ENCODE measurements at places on chromosomes 5 and 9.

- DNase-seq: no peak
Observed at GRCh38 chr5:38670066-38670465, 113.6 kb upstream of the LIFR start.

DNA sequence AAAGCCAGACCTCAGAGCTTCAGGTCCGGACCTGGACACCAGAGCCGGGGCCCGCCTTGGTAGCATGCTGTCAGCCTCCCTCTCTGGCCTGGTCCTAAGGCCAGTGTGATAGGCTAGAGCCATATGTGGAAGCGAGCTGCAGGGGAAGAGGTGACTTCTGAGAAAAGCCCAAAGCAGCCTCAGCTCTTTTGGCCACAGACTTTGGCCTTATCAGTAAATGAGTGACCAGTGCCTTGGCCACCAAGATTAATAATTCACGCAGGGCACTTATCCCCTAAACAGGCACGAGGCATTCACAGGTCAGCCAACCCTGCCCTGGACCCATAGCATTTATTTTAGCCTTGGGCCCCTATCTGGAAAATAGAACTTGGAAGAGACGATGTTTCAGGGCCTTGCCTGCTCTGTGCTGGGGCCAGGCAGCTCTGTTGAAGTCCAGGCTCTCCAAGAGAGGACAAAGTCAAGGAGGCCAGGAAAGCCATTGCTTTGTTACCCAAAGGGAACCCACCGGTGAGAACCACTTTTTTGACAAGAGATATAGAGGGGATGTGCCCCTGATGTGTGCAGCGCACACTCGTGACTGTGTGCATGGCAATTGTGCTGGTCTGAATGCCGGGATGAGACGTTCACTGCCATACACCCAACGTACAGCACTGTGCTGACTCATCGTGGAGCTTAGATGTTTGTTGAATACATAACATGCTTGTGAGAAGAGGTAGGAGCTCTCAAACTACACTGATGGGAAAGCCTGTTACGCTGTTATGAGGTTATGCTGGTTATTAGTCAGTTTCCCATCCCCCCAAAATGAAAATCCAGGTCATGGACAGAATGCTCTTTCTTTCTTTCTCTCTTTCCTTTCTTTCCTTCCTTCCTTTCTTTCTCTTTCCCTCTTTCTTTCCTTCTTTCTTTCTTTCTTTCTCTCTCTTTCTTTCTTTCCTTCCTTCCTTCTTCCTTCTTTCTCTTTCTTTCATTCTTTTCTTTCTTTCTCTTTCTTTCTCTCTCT is 5.0 kb upstream of the SLC34A1 start:
- no peak for DNase-seq

DNA sequence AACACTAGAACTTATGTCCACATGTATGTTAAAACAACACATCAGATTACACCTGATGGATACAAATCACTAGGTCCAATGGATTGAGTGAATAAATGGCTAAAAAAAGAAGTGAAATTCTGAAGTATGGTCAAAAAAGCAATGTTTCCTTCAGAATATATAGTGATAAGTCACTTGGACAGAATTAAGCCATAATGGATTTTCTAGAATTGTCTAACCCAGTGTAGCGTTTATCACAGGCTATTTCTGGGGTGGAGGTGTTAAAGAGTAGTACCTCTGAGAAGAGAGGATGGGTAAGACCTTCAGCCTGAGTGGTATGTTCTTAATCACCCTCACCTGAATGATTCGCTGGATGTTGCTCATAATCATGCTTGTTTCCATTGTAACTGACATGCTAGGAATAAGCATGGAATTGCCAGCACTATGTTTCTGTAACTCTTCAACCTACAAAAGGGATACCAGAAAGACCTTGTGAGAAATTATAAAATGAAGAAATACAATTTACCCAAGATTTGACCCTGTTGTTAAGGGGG is 33.2 kb downstream of the SLC31A2 start:
- no peak for DNase-seq

GRCh38 chr5:58871648-58872242 is 288.9 kb downstream of the RAB3C start:
- no peak for DNase-seq

DNA sequence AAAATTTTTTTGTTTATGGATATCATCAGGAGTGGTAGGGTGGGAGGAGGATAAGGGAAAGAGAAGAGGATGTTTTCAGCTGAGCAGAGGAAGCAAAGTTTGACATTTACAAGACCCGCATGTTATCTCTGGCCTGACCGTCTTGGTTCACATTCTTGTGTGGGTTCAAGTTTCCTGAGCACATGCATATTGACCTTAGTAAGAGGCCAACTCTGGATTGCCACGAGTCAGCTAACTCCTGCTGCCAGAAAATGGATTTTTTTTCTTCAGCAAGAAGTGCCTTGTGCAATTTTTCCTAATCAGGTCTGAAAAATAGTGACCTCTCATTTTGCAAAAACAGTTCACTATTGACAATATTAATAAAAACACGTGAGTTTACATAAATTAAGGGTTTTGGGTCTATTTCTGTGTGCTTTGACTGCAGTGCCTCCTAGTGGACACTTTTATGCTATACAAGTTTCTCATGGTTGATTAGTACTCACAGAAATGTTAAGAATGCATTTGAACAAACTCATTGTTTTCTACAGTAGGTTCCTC is 27.1 kb upstream of the BASP1 start:
- peak; percentile 40 for DNase-seq

DNA sequence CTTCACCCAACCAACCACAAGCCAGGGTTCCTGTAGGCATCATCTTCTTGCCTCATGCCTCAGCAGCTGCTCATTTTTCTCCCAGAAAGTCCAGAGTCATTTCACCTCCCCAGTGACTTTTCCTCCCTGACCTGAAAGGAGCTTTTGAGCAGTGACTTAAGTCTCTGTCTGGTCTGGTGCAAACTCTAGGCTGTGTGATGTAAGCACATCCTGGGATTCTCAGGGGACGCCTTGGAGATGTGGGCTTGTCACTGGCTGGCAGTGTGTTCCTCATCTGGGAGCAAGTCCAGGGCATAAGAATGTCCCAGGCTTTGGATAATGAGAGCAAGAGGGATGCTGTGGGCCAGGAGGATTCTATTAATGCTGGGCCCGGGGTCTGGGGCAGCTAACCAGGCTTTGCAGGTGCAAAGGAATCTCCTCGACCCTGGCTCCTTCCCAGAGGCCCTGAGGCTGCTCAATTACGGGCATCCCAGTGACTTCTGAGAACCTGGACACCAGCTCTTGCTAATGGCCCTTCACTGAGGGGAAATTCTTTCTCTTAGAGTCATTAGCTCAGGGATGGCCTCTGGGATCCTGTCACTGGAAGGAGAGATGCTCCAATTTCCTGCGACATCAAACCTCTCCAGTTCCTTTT is 211.0 kb upstream of the PANK3 start:
- no peak for DNase-seq

GRCh38 chr5:125348936-125349831 is 602.7 kb upstream of the ZNF608 start:
- DNase-seq: no peak

- DNase-seq: no peak
Observed at GRCh38 chr5:126846344-126846743, 69.4 kb downstream of the LMNB1 start.

DNA sequence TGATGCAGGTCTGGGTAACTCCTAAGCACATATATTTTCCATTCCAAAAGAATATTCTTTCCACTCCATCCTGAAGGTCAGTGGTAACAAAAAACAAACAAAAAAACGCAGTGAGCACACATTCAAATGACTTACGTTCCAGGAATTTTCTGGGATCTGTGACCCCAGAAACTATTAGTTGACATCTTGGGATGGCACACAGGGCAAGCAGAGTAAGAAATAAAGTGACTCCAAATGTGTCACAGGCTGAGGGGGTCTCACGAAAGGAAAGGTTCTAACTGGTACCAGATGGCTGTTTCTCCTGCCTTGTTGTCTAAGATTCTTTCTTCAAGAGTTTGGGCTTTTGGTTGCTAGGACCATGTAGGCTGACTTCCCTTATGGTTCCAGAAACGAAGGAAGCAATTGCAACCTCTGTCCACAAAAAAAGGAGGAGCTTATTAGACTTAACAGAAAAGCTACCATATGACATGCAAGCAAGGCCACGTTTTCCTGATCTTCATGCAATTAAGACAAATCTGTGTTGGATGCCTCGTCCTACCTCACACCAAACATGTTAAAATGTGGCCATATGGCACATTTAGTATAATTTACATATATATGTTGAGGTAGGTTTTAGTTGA is 32.7 kb downstream of the PTGS1 start:
- DNase-seq: no peak

- no peak for DNase-seq
Observed at GRCh38 chr5:19745247-19745646, 242.8 kb downstream of the CDH18 start.

DNA sequence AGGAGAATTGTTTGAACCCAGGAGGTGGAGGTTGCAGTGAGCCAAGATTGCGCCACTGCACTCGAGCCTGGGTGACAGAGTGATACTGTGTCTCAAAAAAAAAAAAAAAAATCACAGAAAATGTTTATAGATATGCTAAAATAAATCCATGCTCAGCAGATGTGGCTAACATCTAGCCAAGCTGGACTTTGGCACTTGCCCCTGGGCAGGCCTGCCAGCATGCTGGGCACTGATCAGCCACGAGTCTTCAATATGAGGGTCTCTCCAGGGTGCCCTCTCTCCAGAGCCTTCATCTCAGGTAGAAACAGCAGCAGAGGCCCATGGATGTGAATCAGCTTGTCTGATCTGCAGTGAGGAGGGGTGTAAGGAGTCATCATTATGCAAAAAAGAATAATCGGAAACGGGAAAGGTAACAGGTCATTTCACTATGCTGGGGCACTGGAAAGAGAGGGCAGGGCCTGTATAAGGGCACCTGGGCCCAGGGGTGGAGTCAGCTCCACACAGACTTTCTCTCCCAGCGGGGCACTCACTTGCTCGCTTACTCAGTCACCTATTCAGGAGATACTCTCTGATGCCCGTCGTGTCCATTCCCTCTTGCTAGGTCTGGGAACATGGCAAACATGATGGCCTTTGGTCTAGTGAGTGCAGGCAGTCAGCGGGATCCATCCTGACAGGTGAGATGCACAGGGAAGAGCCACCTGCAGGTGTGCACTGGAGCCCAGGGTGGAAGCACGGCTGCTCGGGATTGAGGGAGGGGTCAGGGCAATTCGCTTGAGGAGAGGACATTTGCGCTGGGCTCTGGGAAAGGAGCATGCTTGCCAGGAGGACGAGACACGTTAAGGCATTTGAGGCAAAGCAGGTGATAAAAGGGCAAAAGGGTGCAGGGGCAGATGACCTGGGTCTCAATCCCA is 17.1 kb downstream of the RNF44 start:
- no peak for DNase-seq

DNA sequence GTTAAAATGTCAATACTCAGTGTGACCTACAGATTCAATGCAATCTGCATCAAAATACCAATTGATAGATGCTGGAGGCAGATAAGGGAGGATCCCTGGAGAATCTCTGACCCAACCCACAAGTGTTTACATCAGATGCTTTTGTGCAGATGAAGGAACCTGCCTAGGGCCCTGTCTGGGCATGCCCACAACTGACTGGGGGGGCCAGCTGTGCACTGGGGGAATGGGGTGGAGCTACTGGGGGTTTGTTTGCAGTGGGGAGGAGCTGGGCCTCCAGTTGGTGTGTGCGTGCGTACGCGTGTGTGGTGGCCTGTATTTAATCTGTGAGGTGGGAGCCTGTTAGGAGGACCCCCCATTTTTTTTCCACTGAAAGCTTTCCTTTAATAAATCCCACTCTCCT is 244.9 kb downstream of the TRIM36 start:
- DNase-seq: no peak

DNA sequence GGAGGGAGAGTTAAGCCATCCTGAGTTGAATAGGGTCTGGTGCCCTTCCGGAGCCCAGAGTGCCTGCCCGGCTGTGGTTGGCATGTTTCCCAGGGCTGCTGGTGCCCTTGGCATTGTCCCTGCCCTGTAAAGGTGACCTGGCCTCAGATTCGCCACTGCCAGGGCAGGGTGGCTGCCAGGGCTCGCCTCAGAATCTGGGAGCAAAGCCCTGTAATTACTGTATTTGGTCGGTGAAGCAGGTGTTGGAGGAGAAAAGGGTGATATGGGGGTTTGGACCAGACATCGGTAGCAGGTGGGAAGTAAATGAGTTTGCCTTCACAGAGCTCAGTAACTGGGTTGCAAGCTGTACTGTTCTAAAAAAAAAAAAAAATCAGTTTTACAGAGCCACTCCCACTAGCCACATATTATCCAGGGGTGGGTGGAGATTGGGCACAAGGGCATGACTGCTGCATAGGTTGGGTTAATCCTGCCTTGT is 47.6 kb downstream of the RGS3 start:
- DNase-seq: no peak

- no peak for DNase-seq
Observed at GRCh38 chr5:32753765-32754164, 42.6 kb downstream of the NPR3 start.

DNA sequence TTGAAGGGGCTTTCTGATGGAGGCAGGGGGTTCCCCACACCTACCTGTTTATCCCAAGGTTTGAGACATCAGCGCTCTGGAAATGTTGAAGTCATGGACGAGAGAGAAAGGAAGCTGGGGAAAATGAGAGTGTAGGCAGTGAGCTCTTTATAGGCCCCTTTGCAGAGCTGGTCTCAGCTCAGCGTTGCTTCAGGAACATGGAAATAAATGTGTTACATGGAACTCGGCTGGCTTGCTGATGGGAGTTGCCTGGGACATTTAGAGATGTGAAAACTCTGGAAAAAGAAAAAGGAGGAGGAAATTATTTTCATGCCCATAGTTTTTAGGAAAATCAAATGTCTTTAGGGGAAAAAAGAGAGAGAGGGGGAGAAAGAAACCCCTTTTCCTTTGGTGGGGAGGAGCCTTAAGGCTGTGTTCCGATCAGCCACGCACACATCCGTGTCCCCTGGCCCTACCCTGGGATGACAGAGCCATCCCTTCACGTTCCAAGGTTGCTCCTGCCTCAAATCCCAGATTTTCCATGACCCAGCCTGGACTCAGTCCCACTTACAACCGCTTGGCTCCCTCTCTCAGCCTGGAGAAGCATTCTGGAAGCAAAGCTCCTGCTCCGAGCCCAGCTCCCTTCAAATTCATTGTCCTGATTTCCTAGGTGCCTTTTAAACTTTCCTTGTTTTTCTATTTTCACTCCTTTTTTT is 78.3 kb downstream of the COL27A1 start:
- DNase-seq: no peak

DNA sequence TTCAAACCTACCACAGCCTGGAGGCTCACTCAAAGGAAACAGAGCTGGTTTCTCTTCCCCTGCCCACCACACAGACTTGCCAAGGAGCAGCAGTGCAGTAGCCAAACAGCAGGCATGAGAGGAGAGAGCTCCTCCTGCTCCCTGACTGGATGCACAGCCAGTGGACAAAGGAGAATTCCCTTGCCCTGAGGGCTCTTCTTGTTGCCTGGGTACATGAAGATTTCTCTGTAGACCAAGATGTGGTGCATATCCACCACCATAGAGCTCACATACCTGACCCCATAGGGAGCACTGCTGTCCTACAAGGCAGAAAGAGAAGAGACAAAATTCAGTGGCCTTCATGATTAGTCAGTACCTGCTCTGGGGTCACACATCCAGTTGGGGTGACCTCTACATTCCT is 56.3 kb upstream of the SPATA31E1 start:
- DNase-seq: no peak

GRCh38 chr9:24351258-24351657 is 194.4 kb downstream of the IZUMO3 start:
- no peak for DNase-seq

GRCh38 chr5:177306674-177307543 is 3.3 kb downstream of the PRELID1 start:
- DNase-seq: no peak

- no peak for DNase-seq
Observed at GRCh38 chr5:170437621-170438375, 48.6 kb upstream of the KCNMB1 start.

GRCh38 chr5:6359555-6360322 is 18.6 kb downstream of the MED10 start:
- peak; percentile 21 for DNase-seq

- no peak for DNase-seq
Observed at GRCh38 chr9:34540827-34541226, 18.0 kb upstream of the ENHO start.

Data from NCI-H526 treated with DMSO at 0.1 percent for 48 hours (cell line).